Fibroblast of lung (primary cell): ENCODE measurements at places on chromosomes 13 and 19. TPM values are rescaled to one million over a fixed set of nuclear protein-coding genes. Genes with fewer than 3 reads are reported as not detected.

Gene BRSK1
- 3.9 and 5.1 TPM in 2 replicates for total RNA-seq

- H3K27me3 ChIP-seq: no peaks in the 10 kb centered on the region
- no peaks in the 10 kb centered on the region for H3K36me3 ChIP-seq
- H3K4me3 ChIP-seq: no peak overlapping the region
- no peak for DNase-seq
- H3K4me1 ChIP-seq: no peaks in the 10 kb centered on the region
These were observed 114.2 kb upstream of the UQCRFS1 start for GRCh38 chr19:29326849-29327840.

Gene WDR87
- total RNA-seq: not detected in 2 replicates

Gene GIPC3
- total RNA-seq: under 0.01 TPM in 2 replicates
